ENCODE measurements at places on chromosomes 1 and 21. TPM values are rescaled to one million over a fixed set of nuclear protein-coding genes. Genes with fewer than 3 reads are reported as not detected.

DNA sequence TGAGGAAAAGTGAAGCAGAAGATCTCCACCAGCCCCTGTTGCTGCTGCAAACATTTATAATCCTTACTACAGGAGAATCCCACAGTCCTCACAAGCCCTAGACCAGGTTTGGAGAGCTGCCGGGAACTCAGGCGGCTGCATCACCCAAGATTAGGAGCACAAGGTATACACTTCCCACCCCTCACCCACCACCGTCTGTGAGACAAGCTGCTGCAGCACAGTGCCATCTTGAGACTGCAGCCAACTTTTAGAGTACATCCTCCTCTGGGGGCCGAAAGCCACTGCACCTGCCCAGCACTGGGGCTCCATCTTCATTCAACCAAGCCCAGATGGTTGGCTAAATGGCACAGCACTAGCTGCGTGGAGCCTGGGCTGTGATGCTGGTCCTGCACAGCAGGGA is 13.8 kb downstream of the OLFML3 start:
- DNase-seq: no peak

GRCh38 chr1:208326033-208326432 is 81.8 kb upstream of the PLXNA2 start:
- no peak for DNase-seq

GRCh38 chr1:239361403-239361802 is 25.0 kb upstream of the CHRM3 start:
- no peak for DNase-seq

GRCh38 chr1:8137481-8138244 is 111.6 kb upstream of the ERRFI1 start:
- peak; percentile 67 for DNase-seq

Gene MIXL1
- 0.32 TPM for polyA plus RNA-seq

Gene TNFRSF18
- polyA plus RNA-seq: 0.31 TPM

All from left renal cortex interstitium (tissue), 4 donors.